ENCODE measurements at places on chromosomes 16 and 17.

GRCh38 chr16:84212631-84213030, 21.7 kb downstream of the ADAD2 start:
- no peak for DNase-seq

GRCh38 chr16:48542020-48542473, 67.9 kb downstream of the N4BP1 start:
- peak; percentile 64 for DNase-seq

DNA sequence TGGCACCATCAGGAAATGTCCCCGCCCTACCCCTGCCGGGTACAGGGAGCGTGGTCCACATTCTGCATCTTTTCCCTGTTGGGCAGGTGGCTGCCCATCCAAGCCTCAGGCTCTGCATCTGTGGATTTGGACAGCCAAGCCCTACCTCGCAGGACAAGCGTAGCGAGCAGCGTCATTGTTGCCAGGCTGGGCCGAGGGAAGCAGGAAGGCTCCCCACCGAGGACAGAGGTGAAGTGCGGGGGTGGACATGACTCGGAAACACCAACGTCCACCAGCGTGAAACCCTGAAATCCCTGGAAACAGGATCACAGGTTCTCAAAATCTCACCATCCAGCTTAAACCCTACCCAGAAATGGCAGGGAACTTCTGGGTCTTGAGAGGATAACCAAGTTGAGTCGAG, 73.6 kb downstream of the SOCS1 start:
- no peak for DNase-seq

DNA sequence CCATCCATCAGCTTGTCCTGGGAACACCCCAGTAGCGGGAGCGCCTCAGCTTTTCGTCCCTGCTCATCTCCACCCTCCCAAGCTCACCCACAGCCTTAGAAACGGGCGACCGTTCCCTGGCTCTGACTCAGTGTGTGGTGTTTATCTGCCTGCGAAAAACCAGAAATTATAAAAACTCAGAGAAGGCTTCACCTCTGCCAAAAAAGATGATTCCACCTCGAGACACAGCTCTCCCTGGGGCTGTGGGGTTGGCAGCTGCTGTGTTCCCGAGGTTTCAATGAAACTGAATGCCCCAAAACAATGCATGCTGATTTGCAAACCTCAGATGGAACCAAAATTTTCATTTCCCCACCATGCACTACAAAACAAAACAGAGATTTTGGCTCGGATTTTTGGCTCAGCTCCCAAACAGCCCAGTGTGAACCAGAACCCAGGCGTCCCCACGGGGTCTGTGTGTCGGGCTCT, 62.4 kb upstream of the MED9 start:
- DNase-seq: no peak

DNA sequence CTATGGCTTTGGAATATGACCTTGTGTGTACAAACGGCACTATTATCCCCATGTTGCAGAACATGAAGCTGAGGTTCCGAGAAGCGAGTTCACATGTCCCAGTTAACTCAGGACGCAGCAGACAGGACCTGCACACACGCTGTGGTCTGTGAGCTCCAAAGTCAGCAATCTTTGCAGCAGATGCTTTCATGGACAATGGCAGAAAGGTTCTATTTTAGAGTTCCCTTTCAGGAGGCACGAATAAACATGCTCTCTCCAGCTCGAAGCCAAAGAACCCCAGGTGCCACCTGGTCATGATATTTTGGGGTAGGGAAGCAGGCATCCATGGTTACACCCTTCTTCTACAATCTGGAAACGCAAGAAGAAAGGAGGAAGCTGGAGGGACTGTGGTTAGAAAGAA, 412.0 kb downstream of the TMEM114 start:
- DNase-seq: no peak

Measured in GDM1 (cell line).